Activated CD4-positive, alpha-beta T cell treated with anti-CD3 and anti-CD28 coated beads, Interleukin-2, amount 10 ng/mL, durations not matched to agents 7 days and 5 days (primary cell): ENCODE measurements at places on chromosomes 6 and 20. TPM values are rescaled to one million over a fixed set of nuclear protein-coding genes. Genes with fewer than 3 reads are reported as not detected.

- no peak for DNase-seq
- H3K36me3 ChIP-seq: no peaks in the 10 kb centered on the region
- H3K4me1 ChIP-seq: no peaks in the 10 kb centered on the region
Observed at GRCh38 chr6:140744659-140745320, 1370.3 kb upstream of the CITED2 start.

DNA sequence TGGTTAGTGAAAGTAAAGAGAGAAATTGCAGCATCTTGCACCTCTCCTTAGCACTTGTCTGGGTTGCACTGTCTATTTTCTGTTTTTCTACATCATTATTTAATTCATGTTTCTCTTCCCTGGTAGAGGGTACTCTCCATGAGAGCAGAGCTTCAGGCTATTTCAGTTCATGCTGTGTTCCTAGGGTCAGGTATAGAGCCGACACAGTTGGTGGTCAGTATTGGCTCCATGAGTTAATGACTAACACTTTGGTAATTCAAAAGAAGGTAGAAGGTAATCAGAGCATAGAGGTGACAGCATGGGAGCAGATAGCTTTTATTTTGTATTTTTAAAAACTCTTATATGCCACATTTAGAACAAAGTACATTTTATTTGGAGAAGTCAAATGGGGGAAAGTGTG lies 42.7 kb downstream of the RIMS1 start:
- H3K4me1 ChIP-seq: no peaks in the 10 kb centered on the region
- no peak overlapping the region for H3K4me3 ChIP-seq
- DNase-seq: no peak
- no peaks in the 10 kb centered on the region for H3K36me3 ChIP-seq
- no peak overlapping the region for H3K27ac ChIP-seq

GRCh38 chr20:31760519-31761240 lies 21.6 kb downstream of the TPX2 start:
- DNase-seq: no peak
- no peaks in the 10 kb centered on the region for H3K27me3 ChIP-seq
- H3K4me1 ChIP-seq: peaks cover 6% of the 10 kb centered on the region

- DNase-seq: no peak
- no peak overlapping the region for H3K27ac ChIP-seq
- H3K36me3 ChIP-seq: no peaks in the 10 kb centered on the region
- no peaks in the 10 kb centered on the region for H3K4me1 ChIP-seq
Observed at GRCh38 chr20:2761885-2762284, 38.5 kb downstream of the CPXM1 start.

GRCh38 chr20:46207793-46208192 lies 89.7 kb downstream of the CD40 start:
- no peak for DNase-seq
- H3K27me3 ChIP-seq: peaks cover 17% of the 10 kb centered on the region
- H3K4me1 ChIP-seq: peaks cover 13% of the 10 kb centered on the region
- no peaks in the 10 kb centered on the region for H3K36me3 ChIP-seq

- no peaks in the 10 kb centered on the region for H3K27me3 ChIP-seq
- H3K36me3 ChIP-seq: peaks cover 31% of the 10 kb centered on the region
- DNase-seq: no peak
- peak overlapping the region; percentile 95 for H3K4me3 ChIP-seq
- H3K4me1 ChIP-seq: peaks cover 39% of the 10 kb centered on the region
Observed at GRCh38 chr6:33390767-33391277, 801 bp upstream of the KIFC1 start.

C6orf47 gene
- total RNA-seq: 20.2 TPM

C6orf163 gene
- 2.0 TPM for total RNA-seq

SEL1L2 gene
- total RNA-seq: not detected

EYA4 gene
- total RNA-seq: not detected

SUN5 gene
- not detected for total RNA-seq
